ENCODE measurements at places on chromosomes 1 and 21.

DNA sequence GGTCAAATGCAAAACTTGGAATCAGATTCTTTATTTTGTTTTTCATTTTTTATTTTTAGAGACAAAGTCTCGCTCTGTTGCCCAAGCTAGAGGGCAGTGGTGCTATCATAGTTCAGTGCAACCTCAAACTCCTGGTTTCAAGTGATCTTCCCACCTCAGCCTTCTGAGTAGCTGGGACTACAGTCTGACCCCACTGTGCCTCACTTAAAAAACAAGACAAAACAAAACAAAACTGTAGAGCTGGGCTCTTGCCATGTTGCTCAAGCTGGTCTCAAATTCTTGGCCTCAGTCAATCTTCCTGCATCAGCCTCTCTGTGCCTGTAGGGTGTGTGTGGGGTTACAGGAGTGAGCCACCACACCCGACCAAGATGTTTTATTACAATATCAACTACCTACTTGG is 396.0 kb upstream of the USP24 start:
- no peak for DNase-seq

- no peak for DNase-seq
Observed at GRCh38 chr1:68600049-68600661, 103.3 kb upstream of the DEPDC1 start.

DNA sequence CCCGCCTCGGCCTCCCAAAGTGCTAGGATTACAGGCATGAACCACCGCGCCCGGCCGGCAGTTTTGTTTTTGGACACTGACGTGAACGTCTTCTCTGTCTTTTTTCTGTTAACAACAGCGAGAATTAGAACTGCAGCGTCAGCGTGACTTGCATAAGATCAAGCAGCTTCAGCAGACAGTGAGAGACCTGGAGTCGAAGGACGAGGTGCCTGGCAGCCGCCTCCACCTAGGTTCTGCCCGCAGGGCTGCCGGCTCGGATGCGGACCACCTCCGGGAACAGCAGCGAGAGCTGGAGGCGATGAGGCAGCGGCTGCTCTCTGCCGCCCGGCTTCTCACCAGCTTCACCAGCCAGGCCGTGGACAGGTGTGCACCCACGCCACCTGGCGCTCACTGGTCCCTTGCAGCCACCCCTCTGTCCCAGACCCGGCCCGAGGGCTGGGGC is 22.9 kb upstream of the DIP2A start:
- no peak for DNase-seq

GRCh38 chr1:57336793-57337192 is 87.1 kb downstream of the DAB1 start:
- DNase-seq, result no peak

- no peak for DNase-seq
Observed at GRCh38 chr1:32619701-32620485, 30.5 kb downstream of the ZBTB8OS start.

DNA sequence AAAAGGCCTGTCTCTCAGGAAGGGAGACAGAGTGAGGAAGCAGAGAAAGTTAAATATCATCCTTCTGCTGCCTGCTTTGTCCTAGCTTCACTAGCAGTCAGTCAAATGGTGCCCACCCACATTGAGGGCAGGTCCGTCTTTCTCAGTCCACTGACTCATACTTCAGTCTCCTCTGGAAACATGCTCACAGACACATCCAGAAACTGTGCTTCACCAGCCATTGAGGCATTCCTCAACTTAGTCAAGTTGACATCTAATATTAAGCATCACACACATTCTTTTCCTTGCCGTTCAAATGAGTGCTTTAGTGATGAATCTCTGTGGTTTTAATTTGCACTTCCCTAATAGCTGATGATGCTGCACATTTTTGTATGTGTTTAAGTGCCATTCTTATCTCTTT is 777.8 kb upstream of the PRMT6 start:
- no peak for DNase-seq

GRCh38 chr1:37602750-37603694 is 7.3 kb upstream of the GNL2 start:
- DNase-seq, result no peak

DNA sequence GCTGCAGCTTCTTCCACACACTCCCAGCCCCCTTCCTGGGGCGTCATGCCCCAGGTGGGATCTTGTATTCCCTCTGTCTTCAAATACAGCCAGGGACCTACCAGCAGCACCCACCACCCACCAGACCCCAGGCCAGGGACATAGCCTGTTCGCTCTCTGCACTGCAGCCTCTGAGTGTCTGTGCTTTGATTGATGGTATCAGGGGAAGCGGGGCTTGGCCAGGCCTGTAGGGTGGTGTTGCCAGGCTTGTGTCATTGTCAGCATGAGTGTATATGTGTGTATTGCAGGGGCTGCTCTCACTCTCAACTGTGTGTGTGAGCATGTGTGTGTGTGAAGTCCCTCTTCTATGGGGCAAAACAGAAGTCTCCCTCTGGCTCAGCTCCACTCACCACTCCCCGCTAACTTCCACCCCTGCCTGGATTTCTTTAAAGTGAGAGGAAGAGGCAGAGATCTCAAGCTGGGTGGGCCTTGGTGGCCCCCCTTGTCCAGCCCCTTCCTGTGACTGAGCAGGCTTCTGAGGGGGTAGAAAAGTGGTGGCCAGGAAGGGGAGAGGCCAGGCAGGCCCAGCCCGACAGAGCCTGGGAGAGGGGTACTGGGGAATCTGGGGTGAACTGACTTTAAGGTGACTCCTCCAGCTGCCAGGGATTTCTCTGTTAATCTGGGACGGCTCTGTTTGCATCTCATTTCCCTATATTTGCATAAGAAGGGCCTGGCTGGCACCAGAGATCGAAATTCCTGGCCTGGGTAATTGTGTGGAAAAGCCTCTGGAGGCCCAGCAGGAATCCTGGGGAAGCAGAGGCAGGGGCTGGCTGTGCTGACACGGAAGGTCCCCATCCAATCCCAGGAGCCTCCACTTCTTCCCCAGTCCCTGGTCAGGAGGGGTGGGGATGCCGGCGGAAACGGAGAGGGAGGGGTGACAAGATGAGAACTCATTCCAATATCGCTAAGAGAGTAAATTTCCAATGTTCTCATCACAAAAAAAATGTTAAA is 18.6 kb upstream of the ADGRB2 start:
- DNase-seq, result no peak

GRCh38 chr1:151773702-151774101 is 10.4 kb upstream of the MRPL9 start:
- DNase-seq, result no peak

DNA sequence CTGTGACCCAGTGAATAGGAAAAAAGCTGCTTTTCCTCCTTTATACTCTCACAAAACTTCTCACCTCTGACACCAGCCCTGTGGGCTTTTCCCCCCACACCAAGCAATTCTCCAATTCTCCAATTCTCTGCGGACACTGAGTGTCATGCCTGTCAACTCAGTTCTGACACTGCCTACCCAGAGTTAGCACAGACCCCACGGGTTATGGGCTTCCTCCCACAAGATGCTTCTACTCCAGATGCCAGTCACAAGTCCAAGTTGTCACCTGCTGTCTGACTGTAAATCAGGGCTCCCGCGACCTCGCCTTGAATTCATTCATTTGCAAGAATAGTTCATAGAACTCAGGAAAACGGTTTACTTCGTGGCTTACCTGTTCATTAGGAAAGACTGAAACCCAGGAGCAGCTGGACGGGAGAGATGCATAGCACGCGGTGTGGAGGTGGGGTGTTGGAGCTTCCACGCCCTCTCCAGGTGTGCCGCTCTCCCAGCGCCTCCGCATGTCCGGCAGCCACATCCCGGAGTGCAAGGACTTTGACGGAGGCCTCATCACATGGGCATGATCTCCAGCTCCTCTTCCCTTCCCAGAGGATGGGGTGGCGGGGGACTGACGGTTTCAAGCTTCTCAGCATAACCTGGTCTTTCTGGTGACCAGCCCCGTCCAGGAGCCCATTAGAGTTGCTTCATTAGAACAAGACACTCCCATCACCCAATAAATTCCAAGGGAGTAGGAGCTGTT is 154.7 kb downstream of the PGBD5 start:
- DNase-seq, result no peak

- no peak for DNase-seq
Observed at GRCh38 chr21:26281506-26281905, 110.9 kb upstream of the APP start.

- DNase-seq, result no peak
Observed at GRCh38 chr1:210250998-210251679, 18.5 kb downstream of the SERTAD4 start.

DNA sequence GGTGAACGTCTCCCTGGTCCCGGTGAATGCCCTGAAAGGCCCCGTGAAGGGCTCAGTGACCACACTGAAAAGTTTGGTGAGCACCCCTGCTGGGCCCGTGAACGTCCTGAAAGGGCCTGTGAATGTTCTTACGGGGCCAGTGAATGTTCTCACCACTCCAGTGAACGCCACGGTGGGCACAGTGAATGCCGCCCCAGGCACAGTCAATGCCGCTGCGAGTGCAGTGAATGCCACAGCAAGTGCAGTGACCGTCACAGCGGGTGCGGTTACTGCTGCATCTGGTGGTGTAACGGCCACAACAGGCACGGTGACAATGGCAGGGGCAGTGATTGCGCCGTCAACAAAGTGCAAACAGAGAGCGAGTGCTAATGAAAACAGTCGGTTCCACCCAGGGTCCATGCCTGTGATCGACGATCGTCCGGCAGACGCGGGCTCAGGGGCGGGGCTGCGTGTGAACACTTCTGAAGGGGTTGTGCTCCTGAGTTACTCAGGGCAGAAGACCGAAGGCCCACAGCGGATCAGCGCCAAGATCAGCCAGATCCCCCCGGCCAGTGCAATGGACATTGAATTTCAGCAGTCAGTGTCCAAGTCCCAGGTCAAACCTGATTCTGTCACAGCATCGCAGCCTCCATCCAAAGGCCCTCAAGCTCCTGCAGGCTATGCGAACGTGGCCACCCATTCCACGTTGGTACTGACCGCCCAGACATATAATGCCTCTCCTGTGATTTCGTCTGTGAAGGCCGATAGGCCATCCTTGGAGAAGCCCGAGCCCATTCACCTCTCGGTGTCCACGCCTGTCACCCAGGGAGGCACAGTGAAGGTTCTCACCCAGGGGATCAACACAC is 41.5 kb downstream of the ZBTB17 start:
- no peak for DNase-seq

DNA sequence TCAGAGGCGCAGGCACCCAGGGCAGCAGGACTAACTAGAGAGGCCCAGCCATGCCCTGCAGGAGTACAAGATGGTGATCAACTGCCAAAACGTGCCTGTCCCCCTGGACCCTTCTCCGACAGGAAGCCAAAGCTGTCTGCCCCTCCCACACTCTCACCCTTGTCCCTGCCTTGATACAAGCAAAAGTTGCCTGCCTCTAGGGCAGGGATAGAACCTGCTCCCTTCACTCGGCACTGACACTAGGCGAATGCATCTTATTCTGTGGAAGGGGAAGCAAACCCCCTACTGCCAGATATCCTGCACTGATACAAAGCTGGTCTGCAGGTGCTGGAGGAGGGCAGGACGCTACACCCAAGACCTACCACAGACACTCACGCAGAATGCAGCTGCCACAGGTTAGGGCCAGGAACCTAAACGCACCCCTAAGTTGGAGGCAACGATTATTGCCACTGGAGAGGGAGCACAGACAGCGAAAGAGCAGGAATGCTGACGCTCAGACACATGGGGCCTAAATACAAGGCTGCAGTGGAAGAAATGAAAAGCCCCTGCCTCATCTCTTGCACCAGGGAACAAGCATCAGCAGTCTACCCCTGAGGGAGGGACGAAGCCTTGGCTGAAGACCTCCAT is 3.7 kb downstream of the TARBP1 start:
- DNase-seq, result no peak

DNA sequence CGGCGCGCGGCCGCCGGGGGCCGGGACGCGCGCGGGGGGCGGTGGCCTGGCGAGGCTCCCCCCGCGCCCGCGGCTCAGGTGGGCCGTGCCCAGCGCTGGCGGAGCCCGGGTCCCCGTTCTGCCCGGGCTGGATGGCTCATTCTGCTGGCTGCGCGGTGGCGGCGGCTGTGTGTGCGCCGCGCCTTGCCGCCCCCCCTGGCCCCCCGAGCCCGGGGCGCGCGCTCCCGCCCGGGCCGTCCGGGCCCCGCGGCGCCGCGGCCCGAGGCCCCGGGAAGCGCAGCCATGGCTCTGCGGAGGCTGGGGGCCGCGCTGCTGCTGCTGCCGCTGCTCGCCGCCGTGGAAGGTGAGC is at the start of gene EPHB2:
EPHB2 (plus strand) TSS at position 139 of the 349 bp plus-strand sequence; CDS start at position 283, 144 bp downstream.
- DNase-seq, result no peak

DNA sequence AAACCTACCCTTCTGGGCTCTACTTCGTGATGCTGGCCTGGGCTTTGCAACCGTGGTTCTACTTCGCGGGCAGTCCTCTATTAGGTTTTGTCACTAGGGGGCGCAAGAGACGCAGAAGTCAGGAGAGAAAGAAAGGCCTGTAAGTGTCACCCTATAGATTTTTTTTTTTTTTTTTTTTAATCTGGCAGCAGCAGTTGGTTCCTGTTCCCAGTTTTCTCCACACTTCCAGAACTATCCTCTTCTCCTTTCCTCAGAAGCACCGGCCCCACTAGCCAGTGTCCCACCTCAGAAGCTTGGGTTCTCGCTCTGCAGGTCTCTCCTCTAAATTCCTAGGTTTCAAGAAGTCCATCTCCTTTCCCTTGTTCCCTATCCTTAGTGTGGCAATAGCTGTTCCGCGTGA is 9.1 kb upstream of the LCE2D start:
- no peak for DNase-seq

DNA sequence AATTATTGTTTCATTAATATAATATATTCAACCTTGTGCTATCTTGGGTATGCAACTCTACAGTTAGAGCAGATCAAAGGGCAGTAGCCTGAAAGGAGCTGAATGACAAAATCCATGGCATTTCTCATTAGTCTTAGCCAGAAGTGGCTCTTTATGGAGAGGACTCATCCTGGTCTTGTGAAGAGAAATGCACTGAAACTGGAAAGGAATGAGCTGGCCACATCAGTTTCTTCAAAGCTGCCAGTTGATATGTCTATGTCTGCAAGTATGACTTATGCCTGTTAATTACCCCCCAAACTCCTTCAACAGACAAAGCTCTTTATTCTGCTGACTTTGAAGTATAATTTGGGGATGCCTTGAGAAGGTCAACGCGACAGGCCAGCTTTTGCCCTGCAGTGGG is 119.0 kb upstream of the UBE2U start:
- no peak for DNase-seq

GRCh38 chr21:17387030-17387617 is 125.7 kb upstream of the CXADR start:
- no peak for DNase-seq

DNA sequence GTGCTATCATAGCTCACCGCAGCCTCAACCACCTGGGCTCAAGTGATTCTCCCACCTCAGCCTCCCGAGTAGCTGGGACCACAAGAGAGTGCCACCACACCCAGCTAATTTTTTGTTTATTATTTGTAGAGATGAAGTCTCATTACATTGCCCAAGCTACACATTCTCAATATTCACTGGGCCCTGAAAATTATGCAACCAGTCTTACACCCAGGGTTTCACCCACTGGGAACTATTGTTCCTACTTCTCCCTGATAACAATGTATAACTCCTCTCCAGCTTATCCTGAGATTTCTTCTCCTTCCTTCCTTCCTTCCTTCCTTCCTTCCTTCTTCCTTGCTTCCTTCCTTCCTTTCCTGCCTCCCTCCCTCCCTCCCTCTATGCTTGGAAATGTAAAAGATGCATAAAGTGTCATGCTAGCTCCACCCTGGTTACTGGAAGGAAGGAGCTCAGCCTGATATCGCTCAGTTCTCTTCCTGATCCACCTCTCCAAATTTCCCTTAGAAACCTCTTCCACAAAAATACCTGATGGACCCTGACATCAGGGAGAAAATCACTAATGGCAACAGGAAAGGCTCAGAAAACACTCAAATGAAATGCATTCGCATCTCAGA is 11.2 kb upstream of the VSIG8 start:
- DNase-seq, result no peak
